Stimulated activated CD8-positive, alpha-beta memory T cell treated with anti-CD3 and anti-CD28 coated beads, Interleukin-4, amount 100 ng/mL, for 1 hour (primary cell): ENCODE measurements at places on chromosomes 5 and 9.

- DNase-seq, result no peak
Observed at GRCh38 chr5:75612226-75612569, 945 bp downstream of the ANKDD1B start.

DNA sequence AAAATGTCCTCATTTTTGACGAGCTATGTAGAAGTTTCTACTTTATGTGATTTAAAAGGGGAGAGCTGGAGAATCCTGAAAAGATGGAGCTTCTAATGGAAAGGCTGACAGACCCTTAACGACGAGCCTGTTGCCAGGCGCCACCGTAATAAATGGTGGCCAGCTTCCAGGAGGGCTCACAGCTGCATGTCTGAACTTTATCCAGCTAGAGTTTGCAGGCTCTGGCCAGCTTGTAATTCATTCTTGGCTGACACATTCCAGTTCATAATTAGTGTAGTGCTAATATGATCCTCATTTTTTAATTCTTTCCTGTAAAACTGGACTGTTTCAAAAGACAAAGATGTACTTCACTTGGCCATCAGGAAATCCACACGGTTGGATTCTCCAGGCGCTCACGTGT lies 246.7 kb downstream of the GAS1 start:
- no peak for DNase-seq

DNA sequence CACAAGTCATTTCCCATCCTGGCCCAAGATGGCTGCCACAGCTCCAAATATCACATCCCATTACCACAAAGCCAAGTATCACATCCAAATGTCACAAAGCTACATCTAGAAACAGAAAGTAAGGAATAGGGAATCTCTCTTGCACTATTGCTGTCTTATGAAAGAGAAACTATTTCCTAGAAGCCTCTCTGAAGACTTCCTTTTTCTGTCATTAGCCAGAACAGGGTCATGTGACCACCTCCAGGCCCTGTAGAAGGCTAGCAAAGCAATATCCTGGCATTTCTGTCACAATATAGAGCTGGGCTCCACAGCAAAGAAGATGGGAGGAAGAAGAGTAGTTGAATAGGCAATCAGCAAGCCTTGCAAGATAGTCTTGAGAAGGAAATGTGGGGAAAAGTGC lies 99.2 kb downstream of the SH3TC2 start:
- DNase-seq, result no peak

GRCh38 chr9:115507148-115507547 lies 389.2 kb upstream of the TNC start:
- DNase-seq, result no peak

GRCh38 chr9:112310826-112311225 lies 22.6 kb downstream of the PTBP3 start:
- DNase-seq, result no peak

DNA sequence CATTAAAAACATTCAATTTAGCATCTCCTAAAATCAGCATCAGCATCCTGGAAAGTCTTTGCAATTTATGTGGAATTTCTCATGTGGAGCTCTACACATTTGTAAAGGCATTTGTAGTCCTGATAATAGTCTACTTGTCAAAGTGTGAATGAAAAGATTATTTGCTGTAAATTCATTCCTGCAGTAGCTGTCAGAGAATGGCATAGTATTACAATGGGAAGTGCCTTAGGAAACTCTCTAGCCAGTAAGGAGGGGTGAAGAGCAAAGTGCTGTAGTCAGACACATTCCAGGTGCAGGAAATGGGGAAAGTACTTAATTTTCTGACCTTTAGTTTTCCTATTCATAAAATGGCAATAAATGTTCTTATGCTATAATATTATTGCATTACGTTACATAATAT lies 627.9 kb downstream of the KCTD16 start:
- no peak for DNase-seq

GRCh38 chr5:60541980-60542379 lies 158.0 kb downstream of the DEPDC1B start:
- DNase-seq, result no peak

DNA sequence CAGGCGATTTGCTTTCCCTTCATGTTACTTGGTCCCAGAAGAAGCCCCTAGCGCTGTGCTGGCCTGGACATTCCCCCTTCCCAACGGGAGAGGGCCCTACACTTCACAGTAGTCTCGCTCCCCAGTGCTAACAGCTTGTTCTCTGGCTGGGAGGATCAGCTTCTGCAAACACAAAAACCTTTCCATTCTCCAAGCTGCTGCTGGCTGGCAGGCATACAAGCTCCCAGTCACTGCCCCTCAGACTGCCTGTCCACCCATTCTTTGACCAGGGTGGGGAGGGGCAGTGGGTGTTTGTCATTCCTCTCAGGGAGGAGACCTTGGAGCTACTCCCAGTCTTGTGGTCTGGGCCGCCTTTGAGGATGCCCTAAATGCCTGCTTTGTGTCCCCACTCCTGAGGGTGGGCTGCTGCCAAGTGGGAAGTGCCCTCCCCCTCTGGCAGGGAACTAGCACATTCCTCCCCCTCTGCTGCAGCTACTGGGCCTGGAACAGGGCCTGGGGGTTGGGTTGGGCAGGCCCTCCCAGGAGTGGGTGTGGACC lies 20.8 kb downstream of the ENHO start:
- DNase-seq, result no peak

GRCh38 chr5:108118813-108119514 lies 262.9 kb downstream of the FBXL17 start:
- DNase-seq, result no peak

GRCh38 chr5:171593401-171593800 lies 174.0 kb downstream of the FGF18 start:
- DNase-seq, result no peak
